A549 treated with RU486 at 1 μM for 4 hours (cell line): ENCODE measurements at places on chromosomes 3 and 15. TPM values are rescaled to one million over a fixed set of nuclear protein-coding genes. Genes with fewer than 3 reads are reported as not detected.

The FBXW12 gene
- not detected in 5 replicates for total RNA-seq

The AQR gene
- 28.2 to 38.5 TPM (median 33.0 TPM) in 5 replicates for total RNA-seq

The FSIP1 gene
- 0.32 to 1.0 TPM (median 0.59 TPM) in 5 replicates for total RNA-seq

The SGO1 gene
- 12.0 to 19.5 TPM (median 15.9 TPM) in 5 replicates for total RNA-seq

The FBXO40 gene
- not detected in 5 replicates for total RNA-seq

The SYNPR gene
- total RNA-seq = not detected in 5 replicates

The SLC38A3 gene
- 0.05 to 0.32 TPM (median 0.10 TPM) in 3 of 5 replicates, not detected in the others for total RNA-seq

The STAC gene
- 1.8 to 2.9 TPM (median 2.5 TPM) in 5 replicates for total RNA-seq

The P2RY13 gene
- not detected in 5 replicates for total RNA-seq

The LRRC2 gene
- total RNA-seq = not detected in 5 replicates

The GOLGA8J gene
- total RNA-seq = not detected in 5 replicates

The SNRPN gene
- 97.3 to 106 TPM (median 101 TPM) in 5 replicates for total RNA-seq

The PLXND1 gene
- 78.3 to 95.3 TPM (median 82.5 TPM) in 5 replicates for total RNA-seq

The DUOXA2 gene
- not detected in 5 replicates for total RNA-seq

The SRGAP3 gene
- 0.19 to 0.95 TPM (median 0.77 TPM) in 5 replicates for total RNA-seq

The C3orf85 gene
- total RNA-seq = not detected in 5 replicates

The CAND2 gene
- total RNA-seq = 0.31 to 0.45 TPM (median 0.40 TPM) in 5 replicates

The EXD1 gene
- not detected in 5 replicates for total RNA-seq

The CA12 gene
- 147 to 174 TPM (median 164 TPM) in 5 replicates for total RNA-seq

The RHOV gene
- total RNA-seq = 4.7 to 7.6 TPM (median 6.4 TPM) in 5 replicates

The IQCH gene
- total RNA-seq = 1.4 to 3.5 TPM (median 1.5 TPM) in 5 replicates

The RSRC1 gene
- 24.1 to 35.1 TPM (median 30.4 TPM) in 5 replicates for total RNA-seq

The MEIS2 gene
- total RNA-seq = 8.5 to 12.4 TPM (median 9.7 TPM) in 5 replicates

The LRRIQ4 gene
- not detected in 5 replicates for total RNA-seq

The C3orf20 gene
- 0.03 to 0.06 TPM (median 0.05 TPM) in 3 of 5 replicates, not detected in the others for total RNA-seq

The MAP6D1 gene
- total RNA-seq = 5.7 to 7.2 TPM (median 6.7 TPM) in 5 replicates

The CHCHD6 gene
- total RNA-seq = 17.5 to 20.1 TPM (median 18.9 TPM) in 5 replicates

The GOLGA8G gene
- total RNA-seq = not detected in 5 replicates

The SH2D7 gene
- total RNA-seq = not detected in 5 replicates

The HTR3E gene
- not detected in 5 replicates for total RNA-seq

The DNAH1 gene
- total RNA-seq = 0.67 to 0.99 TPM (median 0.86 TPM) in 5 replicates

The ARID3B gene
- total RNA-seq = 3.3 to 4.8 TPM (median 3.9 TPM) in 5 replicates
